Activated CD4-positive, alpha-beta memory T cell treated with anti-CD3 and anti-CD28 coated beads for 36 hours (primary cell): ENCODE measurements at places on chromosomes 6 and 20. TPM values are rescaled to one million over a fixed set of nuclear protein-coding genes. Genes with fewer than 3 reads are reported as not detected.

DNA sequence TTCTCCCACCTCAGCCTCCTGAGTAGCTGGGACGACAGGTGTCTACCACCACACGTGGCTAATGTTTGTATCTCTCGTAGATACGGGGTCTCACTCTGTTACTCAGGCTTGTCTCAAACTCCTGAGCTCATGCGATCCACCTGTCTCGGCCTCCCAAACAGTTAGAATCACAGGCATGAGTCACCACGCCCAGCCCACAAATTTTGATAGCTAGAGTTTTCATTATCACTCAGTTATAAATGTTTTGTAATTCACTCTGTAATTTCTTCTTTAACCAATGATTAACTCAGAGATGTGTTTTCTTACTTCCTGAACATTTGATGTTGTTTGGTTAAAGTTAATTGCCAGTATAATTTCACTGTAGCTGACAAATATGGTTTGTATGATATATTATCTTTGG lies 249.3 kb downstream of the SMOC2 start:
- no peak for DNase-seq

DNA sequence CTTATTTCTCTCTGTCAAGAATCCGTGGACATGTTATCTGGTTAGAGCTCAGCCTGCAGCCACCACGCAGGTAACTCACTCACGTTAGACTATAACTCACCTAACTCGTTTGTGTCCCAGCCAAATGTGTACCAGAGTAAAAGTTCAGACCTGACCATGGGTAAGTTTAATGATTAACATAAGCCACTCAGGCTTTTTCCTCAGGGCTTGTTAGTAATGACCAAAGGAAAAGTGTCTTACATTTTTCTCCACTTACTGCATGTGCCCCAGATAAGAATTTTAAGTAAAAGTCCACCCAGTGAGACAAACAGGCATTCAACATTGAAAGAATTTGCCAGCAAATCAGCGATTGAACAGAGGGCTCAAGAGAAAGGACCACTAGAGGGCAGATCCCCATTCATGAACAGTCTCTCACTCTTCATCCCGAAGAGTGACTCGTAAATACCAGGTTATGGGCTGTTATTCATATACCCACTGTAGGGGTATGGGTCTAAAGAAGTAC lies at the start of gene PKHD1:
TSS of gene PKHD1 (minus strand) at position 116 of the 502 bp plus-strand sequence. CDS start 2,680 bp downstream, outside the sequence.
- no peak for DNase-seq

DNA sequence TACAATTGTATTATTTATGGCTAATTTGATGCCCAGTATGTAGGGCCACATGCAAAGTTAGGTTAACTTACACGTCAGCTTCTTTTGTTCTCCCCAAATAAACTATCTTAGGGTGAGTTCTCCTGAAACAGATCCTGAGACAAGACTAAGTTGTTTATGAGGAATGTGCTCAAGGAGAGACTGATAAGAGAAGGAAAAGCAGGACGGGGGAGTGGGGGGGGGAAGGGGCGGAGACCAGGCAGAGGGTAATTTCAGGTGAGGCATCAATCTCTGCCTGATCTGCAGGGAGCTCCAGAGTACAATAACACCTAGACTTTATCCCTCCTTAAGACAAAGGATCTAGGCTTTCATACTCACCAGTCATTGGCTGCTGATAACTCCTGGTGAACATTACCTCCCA lies 220.6 kb upstream of the BTBD3 start:
- DNase-seq, result no peak

- DNase-seq, result no peak
These were observed 114.1 kb downstream of the GRM4 start for GRCh38 chr6:34031625-34032383.

DNA sequence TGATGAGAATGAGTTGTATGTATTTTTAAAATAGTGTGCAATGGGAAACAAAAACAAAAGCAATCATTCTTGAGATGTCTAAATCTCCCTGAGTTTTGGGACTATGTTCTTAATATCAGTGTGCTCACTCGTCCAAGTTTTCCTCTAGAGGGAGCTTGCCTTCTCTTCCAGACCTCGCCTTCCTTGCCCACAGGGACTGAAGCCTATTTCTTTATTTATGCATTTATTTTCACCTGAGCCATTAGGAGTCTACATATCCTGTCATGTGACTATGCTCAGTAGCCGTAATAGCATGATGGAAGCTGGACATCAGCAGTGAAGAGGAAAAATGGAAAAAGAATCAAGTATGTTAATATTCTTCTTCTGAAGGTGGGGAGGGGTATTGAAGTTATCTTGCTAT lies 131.2 kb downstream of the SH3BGRL2 start:
- no peak for DNase-seq

The DSN1 gene
- 25.9 TPM for total RNA-seq

- no peak for DNase-seq
These were observed 51.1 kb upstream of the PREP start for GRCh38 chr6:105453968-105454367.

The DPM1 gene
- 69.1 TPM for total RNA-seq

GRCh38 chr6:163965426-163966348 lies 551.2 kb downstream of the QKI start:
- no peak for DNase-seq

DNA sequence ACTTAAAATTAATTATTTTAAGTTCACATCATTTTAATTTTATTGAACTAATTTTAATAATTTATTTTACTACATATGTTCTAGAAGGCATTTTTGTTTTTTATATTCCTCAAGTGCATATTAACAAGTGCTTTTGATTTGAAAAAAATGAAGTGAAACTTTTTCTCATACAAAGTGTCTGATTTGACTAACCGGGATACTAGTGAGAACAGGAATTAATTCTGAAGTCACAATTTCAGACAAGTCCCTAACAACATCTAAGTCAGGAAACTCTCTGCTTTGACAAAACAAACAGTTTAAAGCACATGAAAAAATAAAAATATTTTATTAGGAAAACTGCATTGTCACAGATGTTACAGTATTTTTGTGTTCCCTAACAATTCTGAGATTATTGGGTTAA lies 1166.3 kb upstream of the CITED2 start:
- no peak for DNase-seq

DNA sequence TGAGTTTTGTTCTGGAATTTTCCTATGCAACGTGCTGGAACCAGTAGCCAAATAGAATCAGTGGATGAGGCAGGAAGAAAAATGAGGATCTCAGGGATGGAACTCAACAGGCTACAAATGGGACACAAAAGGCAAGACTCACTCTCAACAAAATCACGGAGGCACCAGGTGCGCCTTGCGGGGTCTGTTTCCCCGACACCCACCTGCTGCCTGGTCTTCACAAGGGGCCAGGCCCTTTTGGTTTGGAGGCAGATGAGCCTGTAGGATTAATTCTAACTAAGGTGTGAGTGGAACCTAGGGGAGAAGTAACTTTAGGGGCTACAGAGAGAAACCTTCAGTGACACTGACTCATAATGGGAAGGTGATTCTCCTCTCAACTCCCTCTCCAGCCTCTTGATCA lies 56.5 kb downstream of the ZNF831 start:
- no peak for DNase-seq

- no peak for DNase-seq
These were observed 160.8 kb upstream of the KHDRBS2 start for GRCh38 chr6:62446647-62447316.

DNA sequence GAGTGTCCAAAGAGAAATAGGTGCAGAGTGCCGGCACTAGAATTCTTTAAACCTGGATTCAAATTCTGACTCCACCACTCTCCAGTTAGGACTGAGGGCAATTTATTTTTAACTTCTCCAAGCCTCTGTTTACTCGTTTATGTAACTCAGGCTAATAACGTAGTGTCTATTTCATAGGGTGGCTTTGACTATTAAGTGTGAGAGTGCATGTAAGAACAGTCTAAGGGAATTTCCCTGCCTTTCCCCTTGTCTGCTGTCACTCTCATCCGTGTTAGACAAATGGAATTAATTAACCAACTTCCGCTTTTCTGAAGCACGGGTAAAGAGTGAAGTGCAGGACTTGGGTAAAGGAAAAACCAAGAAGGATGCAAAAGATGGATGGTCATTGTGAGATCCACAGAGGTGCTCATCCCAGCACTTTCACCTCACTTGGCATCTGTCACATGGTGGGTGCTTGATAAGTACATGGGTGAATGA lies 4.1 kb upstream of the ZKSCAN8 start:
- DNase-seq, result peak; percentile 46

The C6orf163 gene
- total RNA-seq, result 1.1 TPM

DNA sequence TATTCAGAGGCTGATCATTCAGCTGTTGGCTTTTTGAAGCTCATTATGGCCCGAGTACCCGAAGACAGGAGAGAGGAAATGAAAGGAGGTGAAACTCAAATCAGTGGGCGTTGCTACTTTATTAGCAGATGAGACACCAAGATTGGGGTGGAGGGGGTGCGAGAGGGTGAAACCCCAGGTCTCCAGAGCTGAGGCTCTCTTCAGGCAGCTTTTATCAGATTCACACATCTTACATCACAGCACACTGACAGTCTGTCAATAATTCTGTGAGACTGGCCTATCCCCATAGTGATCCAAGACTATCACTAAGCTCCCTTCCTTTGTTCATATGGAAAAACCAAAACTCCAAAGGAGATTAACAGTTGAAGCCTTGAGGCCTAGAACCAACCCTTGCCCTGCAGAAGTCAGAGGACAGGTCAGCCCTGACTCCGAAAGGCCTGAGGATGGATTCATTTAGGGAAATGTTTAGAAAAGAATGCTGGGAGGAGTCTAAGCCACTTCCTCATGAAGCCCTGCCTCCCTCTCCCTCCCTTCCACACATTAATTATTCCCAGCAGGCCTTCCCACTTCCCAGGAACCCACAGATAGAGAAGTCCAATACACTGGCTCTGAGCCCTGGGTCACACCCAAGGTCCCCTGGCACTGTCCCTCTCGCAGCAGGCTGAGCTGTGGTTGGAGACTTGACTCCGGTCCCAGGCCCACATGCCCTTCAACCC lies 23.2 kb downstream of the TRERF1 start:
- peak; percentile 60 for DNase-seq

- no peak for DNase-seq
These were observed 135.6 kb upstream of the UST start for GRCh38 chr6:148611213-148611612.

- peak; percentile 72 for DNase-seq
These were observed 75.0 kb downstream of the MDGA1 start for GRCh38 chr6:37622646-37623071.

- DNase-seq, result no peak
These were observed 9.2 kb downstream of the PHF3 start for GRCh38 chr6:63644668-63645326.

- DNase-seq, result no peak
These were observed 4.6 kb downstream of the GPLD1 start for GRCh38 chr6:24484657-24485323.

GRCh38 chr6:149925253-149925973 lies 2.5 kb upstream of the RAET1G start:
- DNase-seq, result no peak

- DNase-seq, result no peak
These were observed 553.5 kb downstream of the HACE1 start for GRCh38 chr6:104306211-104306610.

DNA sequence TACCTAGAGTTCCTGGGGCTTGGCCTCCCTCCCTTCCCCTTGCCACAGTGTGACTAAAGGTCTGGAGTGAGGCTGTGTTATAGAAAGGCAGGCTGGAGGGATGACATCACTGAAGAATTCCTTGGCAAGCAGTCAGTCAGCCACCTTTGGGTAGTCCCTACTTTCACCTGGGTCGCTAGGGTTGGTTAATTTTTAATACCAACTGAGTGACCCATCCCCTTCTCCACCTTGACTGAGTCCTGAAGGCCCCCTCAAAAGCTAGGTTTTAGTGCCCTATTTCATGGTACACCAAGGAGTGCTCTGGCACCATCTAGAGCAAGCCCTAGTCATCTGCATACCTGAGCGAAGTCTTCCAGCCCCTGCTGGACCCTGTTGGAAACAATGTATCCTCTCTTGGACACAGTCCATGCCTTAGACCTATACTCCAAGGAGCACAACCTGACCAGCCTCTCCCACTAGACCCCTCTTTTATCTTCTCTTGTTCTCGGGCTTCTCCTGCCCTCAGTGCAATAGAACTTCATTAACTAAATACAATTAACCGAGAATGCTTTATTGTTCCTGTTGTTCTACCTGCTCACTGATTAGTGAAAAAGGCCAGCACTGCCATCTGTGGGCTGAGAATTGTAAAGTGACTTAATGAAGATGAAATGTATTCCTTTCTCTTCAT lies 44.6 kb downstream of the RIN2 start:
- no peak for DNase-seq

- no peak for DNase-seq
These were observed 7.3 kb downstream of the PEDS1 start for GRCh38 chr20:50146214-50146613.

The FKBP1C gene
- total RNA-seq, result 0.71 TPM

The WFDC5 gene
- total RNA-seq, result not detected

DNA sequence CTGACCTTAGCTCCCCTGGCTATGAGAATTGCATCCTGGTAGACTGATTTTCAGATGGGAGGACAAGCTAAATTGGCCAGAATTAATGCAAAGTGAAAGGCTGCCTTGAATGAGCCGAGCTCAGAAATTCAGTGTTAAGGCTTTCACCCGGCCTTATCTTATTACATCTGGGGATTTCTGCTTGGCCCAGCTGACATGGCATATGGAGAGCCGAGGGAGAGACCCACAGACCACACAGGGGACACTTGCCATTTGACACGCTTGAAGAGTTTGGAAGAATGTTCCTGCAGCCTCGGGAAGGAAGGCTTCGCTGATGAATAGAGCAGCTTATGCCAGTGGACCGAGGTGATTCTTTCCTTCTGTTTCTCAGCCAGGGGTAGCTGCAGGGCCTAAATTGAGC lies 9.0 kb downstream of the MOCS3 start:
- DNase-seq, result no peak

The SRMS gene
- not detected for total RNA-seq

GRCh38 chr6:136550045-136550329 lies 235 bp downstream of the MAP7 start:
- no peak for DNase-seq

DNA sequence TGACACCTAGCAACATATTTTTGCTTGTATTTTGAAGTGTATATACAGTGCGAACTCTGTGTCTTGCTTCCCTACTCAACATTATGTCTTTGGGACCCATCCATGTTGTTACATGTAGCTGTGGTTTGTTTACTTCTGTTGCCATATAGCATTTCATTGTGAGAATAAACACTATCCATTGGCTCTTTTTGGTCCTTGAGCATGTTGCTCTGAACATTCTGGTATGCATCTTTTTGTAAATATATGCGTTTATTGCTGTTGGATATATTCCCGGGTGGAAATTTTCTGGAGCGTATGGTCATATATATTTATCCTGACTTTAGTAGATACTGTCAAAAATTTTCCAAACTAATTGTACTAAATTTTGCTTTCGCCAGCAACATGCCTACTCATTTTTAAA lies 222.5 kb upstream of the SPTLC3 start:
- no peak for DNase-seq

DNA sequence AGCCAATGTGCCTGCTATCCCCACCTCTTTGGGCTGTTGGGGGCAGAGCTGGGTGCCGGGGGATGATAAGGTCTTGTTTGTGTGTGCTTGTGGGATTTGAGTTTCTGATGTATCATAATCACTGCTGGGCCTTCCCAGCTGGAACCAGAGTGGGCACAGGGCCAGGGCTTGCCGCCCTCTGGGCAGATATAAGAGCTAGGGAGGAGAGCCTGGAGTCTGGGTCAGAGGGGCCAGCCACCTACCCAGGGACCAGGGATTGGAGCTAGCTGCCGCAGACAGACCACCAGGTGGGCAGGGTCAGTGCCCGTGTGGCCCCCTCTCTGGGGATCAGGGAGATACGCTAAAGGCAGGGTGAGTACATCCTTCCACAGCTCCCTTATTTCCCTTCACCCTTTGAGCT lies 3.1 kb upstream of the TLDC2 start:
- no peak for DNase-seq

The DLK2 gene
- 1.6 TPM for total RNA-seq

- DNase-seq, result no peak
These were observed 121.6 kb downstream of the ISM1 start for GRCh38 chr20:13342469-13343242.

The LY6G6F gene
- total RNA-seq, result not detected

GRCh38 chr6:140537834-140538705 lies 1163.6 kb upstream of the CITED2 start:
- no peak for DNase-seq

The BTNL2 gene
- total RNA-seq, result not detected
